Suppressor macrophage treated with lipopolysaccharide for 4 hours (primary cell): ENCODE measurements at places on chromosomes 16 and 17.
A peak's percentile ranks its signal among the peaks of the same experiment; 100 is the strongest.

DNA sequence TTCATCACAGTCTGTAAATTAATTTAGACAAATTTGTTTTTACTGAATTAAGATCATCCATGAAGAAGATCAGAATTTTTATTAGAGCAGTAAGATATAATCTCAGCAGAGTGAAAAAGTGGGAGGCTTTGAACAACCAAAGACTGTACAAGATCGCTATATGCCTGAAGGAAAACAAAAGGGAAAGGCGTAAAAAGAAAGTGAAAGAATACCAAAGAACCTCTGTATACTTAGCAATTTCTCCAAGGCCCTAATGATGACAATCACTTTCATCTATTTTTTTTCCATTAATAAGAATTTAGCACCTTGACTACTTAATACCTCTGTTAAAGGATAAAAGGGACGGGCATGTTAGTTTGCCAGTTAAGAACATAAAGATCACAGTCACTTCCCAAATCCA, 38.6 kb upstream of the ABCA10 start:
- DNase-seq: peak; percentile 4

GRCh38 chr17:9308069-9308468, 267.6 kb downstream of the STX8 start:
- no peak for DNase-seq

- no peak for DNase-seq
Observed at GRCh38 chr17:72258711-72259110, 137.9 kb downstream of the SOX9 start.

DNA sequence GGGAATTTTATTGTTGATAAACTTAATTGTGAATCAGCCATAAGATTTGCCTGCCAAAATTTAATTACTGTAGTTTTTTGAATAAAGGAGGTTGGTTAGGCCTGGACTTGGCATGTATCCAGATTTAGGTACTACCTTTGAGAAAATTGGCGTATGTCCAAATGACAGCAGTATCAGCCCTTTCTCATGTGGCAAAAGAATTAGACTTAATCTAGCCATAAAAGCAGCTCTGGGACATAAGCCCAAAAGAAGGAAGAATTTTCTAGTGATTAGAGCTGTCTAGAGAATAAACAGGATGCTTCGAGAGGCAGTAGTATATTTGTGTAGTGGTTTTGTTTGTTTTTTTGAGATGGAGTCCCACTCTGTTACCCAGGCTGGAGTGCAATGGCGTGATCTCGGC, 27.7 kb downstream of the PPM1E start:
- DNase-seq: no peak

DNA sequence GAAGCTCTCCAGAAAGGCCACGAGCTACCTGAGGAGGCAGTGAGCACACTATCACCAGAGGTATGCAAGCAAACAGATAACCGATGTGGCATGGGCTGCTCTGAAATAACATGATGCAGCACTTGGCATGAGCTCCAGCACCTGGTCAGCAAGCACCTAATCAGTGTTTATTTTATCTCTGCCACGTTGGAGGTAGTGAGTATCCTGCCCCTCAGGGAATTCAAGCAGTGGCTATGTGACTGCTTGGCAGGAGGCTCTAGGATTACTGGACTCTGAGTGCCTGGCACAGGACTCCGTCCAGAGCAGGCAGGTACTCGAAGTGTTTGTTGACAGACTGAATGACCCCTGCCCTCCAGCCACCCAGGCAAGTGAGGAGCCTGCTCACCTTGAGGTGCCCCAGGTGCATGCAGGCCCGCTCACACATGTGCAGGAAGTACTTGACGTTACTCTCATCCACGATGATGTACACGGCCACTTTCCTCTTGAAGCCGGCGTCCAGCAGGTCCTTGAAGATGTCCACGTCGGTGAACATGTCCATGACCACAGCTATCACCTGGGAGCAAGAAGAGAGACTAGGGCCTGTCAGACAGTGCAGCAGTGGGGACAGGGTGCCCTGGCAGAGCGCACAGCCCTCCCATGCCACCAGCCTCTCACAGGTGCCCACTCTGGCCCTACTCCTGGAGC, 16.6 kb downstream of the FAM83G start:
- no peak for DNase-seq

DNA sequence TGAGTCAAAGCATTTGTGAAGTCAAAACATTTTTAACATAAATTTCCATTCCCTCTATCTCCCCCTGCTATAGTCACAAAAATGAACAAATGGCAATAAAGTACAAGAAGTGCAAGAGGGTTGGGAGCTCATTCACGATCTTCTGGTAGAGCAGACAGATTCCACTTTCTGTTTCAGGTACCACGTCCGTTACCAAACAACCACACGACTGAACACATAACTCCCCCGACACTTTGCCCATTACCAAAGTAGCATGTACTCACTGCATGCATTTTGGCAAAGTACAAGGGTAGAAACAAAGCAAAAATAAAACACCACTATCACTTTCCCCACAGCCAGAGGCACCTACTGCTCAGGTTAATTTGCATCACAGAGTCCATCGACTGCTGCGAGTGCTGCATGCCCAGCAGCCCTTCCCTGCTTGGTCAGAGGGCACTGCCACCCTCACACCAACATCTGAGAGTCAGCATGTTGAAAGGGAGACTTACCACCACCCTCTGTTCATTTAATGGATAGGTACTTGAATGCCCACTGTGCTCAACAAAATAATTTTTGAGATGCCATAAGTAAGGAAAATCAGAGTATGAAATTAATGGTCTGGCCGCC, 150.3 kb upstream of the AXIN2 start:
- no peak for DNase-seq

- DNase-seq: no peak
Observed at GRCh38 chr17:17831208-17832031, 5.4 kb downstream of the SREBF1 start.

- DNase-seq: no peak
Observed at GRCh38 chr16:60151987-60152386, 1417.9 kb upstream of the GOT2 start.

DNA sequence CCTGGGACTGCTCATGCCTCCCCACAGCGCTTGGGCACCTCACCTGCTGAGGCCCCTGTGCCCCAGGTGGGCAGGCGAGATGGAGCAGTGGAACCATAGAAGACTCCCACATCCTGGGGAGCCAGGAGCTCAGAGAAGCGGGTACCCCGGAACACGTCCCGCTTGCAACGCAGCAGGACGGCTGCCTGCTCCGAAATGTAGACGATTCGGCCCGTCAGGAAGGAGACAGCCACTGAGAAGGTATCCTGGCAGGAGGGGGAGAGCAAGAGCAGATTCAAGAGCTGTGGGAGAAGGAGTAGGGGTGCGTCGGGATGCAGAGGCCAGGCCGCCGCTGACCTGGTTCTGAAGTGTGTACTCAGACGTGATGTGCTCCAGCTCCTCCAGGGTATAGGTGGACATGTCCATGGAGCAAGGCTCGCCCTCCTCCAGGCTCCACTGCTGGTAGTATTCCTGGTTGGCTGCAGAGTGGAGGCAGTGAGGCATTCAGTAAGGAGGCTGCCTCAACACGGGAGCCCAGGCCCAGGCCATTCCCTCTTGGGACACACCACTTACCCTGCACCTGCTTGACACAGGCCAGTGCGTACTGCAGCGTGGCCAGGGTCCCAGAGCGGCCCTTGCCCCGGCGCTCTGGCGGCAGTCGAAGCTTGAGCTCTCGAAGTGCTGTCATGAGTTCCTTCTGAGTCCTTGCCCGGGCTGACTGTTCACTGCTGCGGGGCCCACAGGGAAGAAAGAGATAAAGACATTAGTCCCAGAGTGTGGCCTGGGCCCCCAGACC, 2.6 kb downstream of the PER1 start:
- DNase-seq: no peak

GRCh38 chr16:83969771-83970429, 1.9 kb downstream of the NECAB2 start:
- no peak for DNase-seq
